ENCODE measurements at places on chromosomes 13 and 19.

- DNase-seq, result no peak
Measured at GRCh38 chr19:1225440-1226226, 12.2 kb downstream of the CBARP start.

DNA sequence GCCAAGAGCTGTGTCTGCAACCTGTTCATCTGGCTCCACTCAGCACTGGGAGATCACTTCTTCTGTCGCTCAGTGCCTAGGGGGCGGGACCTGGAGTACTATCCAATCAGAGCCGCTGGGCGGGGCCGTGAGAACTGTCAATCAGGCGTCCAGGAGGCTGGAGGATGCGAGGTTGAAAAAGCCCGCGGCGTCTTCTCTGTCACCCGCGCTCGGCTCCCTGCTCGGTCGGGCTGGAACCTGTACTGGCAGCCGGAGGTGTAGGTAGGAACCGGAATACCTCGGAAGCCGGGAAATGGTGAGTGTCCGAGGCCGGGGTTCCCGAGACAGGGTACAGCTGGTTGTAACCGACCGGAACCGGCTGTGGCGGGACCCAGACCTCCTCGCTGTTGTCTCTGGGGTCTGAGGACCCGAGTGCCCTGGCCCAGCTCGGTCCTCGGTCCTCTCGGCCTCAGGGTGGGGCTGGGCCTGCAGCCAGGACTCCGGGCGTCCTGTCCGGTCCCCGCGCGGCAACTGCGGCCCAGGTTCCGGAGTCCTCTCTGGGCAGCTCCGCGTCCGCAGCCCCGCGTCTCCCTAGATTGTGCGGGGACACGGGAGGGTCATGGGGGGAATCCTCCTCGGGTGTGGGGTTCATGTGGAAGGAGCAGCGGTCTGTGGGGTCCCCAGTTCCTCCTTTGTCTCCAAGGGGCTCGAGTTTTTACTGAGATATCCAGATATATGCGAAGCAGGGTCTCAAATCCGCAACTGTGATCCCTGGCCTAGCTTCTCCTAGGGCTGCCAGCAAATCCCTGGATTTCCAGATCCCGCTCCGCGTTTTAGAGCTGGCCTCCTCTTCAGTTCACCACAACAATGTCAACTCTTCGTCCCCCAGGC is 42.6 kb downstream of the ZNF627 start:
- peak; percentile 85 for DNase-seq

GRCh38 chr19:49552749-49553148 is 24.9 kb downstream of the RCN3 start:
- no peak for DNase-seq

- DNase-seq, result no peak
Measured at GRCh38 chr19:32316034-32316433, 29.4 kb upstream of the ZNF507 start.

DNA sequence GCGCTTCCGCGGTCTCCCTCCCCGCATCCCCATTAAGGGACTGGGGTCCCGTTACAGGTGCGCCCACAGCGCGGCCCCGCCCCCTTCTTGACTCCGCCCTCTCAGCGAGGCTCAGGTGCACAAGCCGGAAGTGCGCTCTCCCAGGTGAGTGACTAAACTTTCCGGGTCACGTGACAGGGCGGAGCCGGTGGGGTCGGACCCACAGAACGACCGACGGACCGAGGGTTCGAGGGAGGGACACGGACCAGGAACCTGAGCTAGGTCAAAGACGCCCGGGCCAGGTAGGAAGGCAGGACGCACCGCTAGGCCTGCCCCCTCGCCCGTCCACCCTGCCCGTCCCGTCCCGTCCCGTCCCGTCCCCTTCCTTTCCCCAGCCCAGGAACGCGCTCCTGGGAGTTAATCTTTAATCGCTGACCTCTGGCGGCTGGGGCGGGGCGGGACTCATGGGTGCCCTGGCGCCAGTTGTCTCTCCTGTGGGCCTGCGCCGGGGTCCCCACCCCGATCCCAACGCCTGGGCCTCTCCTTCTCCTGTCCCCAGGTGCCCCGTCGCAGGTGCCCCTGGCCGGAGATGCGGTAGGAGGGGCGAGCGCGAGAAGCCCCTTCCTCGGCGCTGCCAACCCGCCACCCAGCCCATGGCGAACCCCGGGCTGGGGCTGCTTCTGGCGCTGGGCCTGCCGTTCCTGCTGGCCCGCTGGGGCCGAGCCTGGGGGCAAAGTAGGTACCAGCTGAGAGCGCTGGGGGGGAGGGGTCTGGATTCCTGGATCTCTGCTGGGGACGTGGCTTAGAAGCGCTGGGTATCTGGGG is at the start of gene CRB3:
Gene CRB3 (plus strand): TSS at position 202 of the 804 bp plus-strand sequence. CDS start 431 bp downstream, at position 633.
- no peak for DNase-seq

DNA sequence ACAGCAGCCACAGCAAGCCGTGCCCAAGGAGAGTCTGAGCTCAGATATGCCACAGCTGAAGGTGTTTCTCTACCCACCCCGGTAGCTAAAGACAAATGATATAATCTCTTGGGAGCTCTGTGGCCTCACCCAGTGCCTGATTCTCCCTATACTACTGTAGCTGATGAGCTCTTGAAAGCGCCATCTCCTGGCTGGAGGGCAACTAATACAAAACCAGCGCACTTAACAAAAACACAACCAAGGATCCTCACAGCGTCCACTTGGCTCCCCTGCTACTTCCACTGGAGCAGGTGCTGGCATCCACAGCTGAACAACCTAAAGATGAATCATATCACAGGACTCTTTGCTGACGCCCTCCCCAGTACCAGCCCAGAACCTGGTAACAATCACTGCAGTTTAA is 1212.0 kb downstream of the PCDH17 start:
- DNase-seq, result no peak

DNA sequence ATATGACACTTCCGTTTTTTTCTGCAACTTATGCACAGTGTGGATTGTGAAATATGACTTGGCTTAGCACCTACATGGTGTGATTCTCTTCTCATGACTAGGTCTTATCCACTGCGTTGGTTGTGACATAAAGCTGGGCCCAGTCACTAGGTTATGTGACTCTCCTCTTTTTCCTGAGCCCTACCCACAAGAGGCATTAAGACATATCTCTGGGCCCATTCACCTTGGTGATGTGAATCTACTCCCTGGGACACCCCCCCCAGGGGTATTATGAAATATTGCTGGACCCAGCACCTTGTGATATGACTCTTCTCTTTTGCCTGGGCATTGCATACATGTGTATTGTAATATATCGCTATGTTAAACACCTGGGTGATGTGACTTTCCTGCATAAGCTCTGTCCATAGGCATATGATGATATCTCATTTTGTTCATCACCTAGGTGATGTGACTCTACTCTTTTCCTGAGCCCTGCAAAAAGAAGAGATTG is 85.8 kb upstream of the ZNF43 start:
- no peak for DNase-seq

DNA sequence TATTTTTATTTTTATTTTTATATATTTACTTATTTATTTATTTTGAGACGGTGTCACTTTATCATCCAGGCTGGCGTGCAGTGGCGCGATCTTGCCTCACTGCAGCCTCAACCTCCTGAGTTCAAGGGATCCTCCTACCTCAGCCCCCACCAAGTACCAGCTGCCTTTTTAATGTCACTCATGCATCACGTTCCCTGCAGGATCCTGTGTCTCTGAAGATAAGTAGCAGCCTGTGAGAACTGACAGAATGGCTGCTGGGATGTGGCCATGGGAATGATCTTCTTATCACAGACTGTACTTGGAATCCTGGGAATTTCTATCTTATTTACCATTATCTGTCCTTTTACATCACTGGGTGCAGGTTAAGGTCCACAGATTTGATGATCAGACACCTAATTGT is 9.2 kb upstream of the ZNF761 start:
- DNase-seq, result no peak

- DNase-seq, result no peak
Measured at GRCh38 chr13:48220981-48221685, 11.9 kb upstream of the ITM2B start.

- no peak for DNase-seq
Measured at GRCh38 chr13:61415749-61416148, at the start of gene PCDH20. Gene PCDH20, minus strand, starts transcription at chr13:61415849. Its CDS starts 691 bp downstream, at chr13:61415158.
